Fibroblast of the aortic adventitia (primary cell): ENCODE measurements at places on chromosomes 2 and 18. TPM values are rescaled to one million over a fixed set of nuclear protein-coding genes. Genes with fewer than 3 reads are reported as not detected.
A peak's percentile ranks its signal among the peaks of the same experiment; 100 is the strongest.

Gene LIMS4
- total RNA-seq: 4.7 and 6.1 TPM in 2 replicates

Gene STPG4
- 0.09 TPM in 1 of 2 replicates, not detected in the other for total RNA-seq

Gene VIT
- 2.0 and 12.9 TPM in 2 replicates for total RNA-seq

Gene SERPINB11
- total RNA-seq: not detected in 2 replicates

Gene L3MBTL4
- total RNA-seq: not detected in 2 replicates

Gene TFPI
- 72.5 and 596 TPM in 2 replicates for total RNA-seq

- DNase-seq: no peak
Measured at GRCh38 chr18:6606411-6607085, 123.0 kb upstream of the ARHGAP28 start.

DNA sequence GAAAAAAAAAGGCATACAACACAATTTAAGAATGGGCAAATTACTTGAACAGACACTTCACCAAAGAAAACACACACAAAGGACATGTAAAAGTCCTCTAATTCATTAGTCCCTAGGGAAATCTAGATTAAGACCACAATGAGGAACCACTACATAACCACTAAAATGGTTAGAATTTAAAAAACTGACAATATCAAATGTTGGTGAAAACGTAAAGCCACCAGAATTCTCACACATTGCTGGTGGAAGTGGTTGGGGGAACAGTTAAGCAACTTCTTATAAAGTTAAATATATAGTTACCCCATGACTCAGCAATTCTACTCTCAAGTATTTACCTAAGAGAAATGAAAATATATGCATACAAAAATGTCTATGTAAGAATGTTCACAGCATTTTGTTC, 11.8 kb downstream of the RTN4 start:
- DNase-seq: no peak

GRCh38 chr2:43773876-43774613, at the start of gene DYNC2LI1:
Gene DYNC2LI1 (plus strand): TSS chr2:43774039. CDS start chr2:43774139, 100 bp downstream.
- DNase-seq: peak; percentile 88

GRCh38 chr2:72716601-72717000, 109.2 kb downstream of the EXOC6B start:
- DNase-seq: no peak

- DNase-seq: no peak
Measured at GRCh38 chr18:27861539-27861938, 315.4 kb downstream of the CDH2 start.

- DNase-seq: no peak
Measured at GRCh38 chr2:98469862-98470544, 25.3 kb downstream of the INPP4A start.

DNA sequence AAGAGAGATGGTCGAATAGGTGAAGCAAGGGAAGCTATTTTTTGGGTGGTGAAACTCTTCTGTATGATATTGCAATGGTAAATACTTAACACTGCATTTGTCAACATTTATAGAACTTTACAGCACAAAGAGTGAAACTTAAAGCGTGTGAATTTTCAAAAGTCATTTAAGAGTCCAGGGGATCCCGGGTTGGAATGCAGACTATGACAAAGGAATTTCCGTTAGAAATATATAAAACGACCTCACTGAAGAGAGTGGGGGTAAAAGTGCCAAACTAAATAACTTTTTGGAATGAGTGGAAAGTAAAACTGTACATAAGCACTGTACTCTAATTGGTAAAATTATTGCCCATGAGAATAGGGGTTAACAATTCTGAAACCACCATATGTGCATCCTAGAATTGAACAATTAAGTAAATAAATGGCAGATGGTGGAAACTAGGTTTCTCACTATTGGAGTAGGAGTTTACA, 191.0 kb upstream of the FN1 start:
- no peak for DNase-seq

GRCh38 chr2:128746356-128746755, 427.7 kb upstream of the HS6ST1 start:
- DNase-seq: peak; percentile 40
